ENCODE measurements at places on chromosomes 3 and 15.

- DNase-seq, result no peak
Observed at GRCh38 chr3:193586526-193586925, 6.5 kb upstream of the OPA1 start.

DNA sequence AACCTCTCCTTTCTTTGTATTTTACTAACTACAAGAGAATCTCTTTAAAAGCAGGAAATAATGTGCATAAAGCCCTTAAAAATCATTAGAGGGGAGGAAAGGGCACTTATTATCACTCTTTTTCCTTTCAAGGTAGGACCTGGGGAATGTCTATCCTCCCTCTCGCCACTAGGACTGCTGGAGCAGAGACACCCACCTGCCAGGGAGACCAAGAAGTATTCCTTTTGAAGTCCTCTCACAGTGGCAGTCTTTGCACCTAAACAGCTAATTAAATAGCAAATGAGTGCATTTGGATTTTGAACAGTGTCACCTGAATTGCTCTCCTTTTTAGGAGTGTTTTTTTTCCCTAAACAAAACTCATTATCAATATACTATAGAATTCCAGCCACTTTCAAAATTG lies 874.1 kb downstream of the ZPLD1 start:
- DNase-seq, result no peak

DNA sequence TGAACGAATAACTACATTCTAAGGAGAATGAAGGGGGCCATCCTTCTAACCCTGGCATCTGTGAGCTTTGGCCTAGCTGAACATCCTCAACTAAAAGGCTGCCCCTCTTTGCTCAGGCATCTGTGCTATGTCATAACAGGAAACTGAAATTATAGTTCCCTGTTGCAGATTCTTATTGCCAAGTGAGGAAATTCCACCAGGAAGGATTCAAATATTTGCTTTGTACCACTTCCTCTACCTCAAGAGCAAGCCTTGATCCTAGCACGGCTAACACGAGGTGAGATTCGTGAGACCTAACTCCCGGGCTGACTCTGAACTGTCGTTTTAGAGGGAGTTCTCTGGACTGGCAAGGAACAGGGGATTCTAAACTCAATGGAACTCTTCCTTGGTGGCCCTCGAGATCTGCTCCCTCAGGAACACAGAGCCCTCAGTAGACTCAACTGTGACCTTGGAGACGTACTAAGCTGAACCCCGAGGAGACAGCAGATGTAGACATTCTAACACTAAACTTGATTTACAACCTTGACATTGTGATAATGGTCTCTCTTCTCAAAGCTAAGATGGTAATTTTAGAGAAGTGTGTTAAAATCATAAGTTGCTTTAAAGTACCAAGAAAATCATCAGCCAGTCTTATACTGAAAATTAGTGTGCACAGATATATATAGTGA lies 4.2 kb downstream of the SPG21 start:
- no peak for DNase-seq

DNA sequence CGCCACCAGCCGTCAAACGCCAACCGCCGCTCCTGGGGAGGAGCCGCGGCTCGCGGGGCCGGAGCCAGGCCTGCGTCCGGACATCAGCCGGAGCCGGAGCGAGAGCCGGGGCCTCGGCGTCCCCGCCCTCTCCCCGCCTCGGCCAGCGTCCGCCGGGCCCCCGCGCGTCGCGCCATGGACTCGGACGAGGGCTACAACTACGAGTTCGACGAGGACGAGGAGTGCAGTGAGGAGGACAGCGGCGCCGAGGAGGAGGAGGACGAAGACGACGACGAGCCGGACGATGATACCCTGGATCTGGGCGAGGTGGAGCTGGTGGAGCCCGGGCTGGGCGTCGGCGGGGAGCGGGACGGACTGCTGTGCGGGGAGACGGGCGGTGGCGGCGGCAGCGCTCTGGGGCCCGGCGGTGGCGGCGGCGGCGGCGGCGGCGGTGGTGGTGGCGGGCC lies 359 bp downstream of the ARIH1 start:
- DNase-seq, result no peak

- no peak for DNase-seq
Observed at GRCh38 chr15:67003586-67003985, 61.8 kb upstream of the SMAD3 start.

DNA sequence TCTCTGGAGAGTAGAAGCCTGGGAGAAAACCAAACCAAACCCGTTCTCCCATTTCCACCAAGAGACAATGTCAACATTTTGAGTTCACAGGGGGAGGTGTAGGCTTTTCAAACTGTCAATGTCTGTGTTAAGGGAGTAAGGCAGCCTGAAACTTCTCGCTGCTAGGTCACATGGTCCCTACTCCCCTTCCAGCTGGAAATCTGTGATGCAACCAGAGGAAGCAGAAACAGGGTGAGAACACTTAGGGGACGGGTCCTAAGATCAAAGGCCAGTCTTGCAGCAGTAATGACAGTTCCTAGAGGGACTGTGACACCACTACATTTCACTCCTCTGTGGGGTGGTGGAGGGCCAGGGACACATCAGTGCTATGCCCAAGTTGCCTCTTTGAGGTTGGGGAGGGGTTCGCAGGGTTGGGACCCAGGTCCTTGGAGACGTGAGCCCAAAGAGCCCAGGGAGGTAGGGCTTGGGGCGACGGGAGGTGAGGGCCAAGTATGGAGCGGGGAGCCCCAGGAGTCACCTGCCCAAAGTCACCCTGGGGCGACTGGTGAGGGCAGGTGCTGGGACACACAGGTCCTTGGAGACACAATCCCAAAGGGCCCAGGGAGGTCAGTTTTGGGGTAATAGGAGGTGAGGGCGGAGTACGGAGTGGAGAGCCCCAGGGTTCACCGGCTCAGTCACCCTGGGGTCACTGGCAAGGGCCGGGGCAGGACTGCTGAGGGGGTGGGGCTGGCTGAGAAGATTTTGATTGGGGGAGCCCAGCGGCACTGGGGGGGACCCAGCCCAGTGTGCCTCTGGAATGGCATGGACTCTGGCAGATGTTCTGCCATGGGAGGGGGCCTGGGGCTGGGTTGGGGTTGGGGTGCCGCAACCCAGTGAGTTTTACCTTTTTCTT lies 582 bp downstream of the GOLGA6L2 start:
- no peak for DNase-seq

DNA sequence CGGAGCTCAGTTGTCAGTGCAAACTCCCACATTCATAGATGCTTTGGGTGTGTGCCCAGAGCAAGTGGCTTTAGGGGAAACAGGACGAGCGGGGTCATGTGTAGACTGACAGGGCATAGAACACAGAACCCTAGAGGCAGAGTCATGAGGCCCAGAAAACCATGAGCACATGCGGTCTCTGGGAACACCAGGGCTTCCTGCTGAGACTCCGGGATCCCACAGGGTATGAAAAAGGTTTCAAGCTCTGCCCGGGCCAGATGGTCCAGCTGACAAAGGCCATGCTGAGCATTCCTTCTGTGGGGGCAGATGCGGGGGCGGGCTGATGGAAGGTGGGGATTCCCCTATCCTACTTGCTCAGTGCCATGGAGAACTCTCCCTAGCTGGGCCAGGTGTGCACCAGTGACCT lies 44.8 kb downstream of the ROPN1B start:
- DNase-seq, result no peak

DNA sequence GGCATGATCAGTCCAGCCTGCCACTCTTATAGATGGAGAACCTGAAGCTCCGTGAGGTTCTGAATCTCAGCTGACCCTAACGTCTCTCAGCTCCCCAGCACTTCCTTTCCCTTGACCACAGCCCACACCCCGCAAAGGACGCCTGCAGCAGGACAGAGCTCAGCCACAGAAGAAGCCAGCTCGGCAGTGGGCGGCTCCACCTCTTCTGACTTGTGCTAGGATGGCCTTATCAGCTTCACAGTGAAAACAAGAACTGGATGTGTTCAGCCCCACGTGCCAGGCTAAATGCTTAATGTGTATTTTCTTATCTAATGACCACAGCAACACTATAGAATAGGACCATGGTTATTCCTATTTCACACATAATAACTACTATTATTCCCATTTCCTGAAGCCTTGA lies 127.6 kb downstream of the ARNT2 start:
- no peak for DNase-seq

- DNase-seq, result no peak
Observed at GRCh38 chr15:95957861-95958260, 372.6 kb upstream of the NR2F2 start.

DNA sequence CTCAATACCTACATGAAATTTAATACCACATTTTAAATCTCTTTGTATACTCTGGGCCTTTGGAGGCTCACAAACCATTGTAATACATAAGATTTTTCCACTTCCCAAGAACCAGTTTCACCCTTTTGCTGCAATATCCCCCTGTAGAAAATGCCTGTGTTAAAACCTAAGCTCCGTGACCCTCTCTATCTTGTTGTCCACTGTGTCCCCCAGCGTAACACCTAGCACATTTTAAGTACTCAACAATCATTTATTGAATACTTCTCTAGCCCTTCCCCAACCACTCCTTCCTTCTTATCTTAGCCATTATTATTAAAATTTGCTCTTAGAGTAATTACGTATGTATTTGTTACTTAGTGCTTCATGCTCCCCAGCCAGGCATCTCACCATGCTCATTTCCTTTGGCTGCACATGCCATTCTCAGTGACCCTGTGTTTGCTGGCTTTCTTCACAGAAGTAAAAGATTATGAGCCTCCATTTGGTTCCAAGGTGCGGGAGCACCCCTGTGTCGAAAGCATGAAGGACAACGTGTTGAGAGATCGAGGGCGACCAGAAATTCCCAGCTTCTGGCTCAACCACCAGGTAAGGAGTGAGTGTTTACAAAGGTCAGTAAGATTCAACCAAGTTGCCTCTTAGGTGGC lies 81.6 kb downstream of the TGFBR2 start:
- DNase-seq, result no peak

GRCh38 chr3:355622-356021 lies 159.1 kb downstream of the CHL1 start:
- DNase-seq, result no peak

Data from activated T-cell treated with anti-CD3 and anti-CD28 coated beads for 1 hour (primary cell).